ENCODE measurements at places on chromosomes 7 and 10.

GRCh38 chr7:75872073-75872782 lies 6.6 kb upstream of the RHBDD2 start:
- DNase-seq = no peak

- no peak for DNase-seq
These were observed 78.5 kb downstream of the ETV1 start for GRCh38 chr7:13910805-13911551.

- no peak for DNase-seq
These were observed 314.1 kb downstream of the SNX13 start for GRCh38 chr7:17626235-17626634.

DNA sequence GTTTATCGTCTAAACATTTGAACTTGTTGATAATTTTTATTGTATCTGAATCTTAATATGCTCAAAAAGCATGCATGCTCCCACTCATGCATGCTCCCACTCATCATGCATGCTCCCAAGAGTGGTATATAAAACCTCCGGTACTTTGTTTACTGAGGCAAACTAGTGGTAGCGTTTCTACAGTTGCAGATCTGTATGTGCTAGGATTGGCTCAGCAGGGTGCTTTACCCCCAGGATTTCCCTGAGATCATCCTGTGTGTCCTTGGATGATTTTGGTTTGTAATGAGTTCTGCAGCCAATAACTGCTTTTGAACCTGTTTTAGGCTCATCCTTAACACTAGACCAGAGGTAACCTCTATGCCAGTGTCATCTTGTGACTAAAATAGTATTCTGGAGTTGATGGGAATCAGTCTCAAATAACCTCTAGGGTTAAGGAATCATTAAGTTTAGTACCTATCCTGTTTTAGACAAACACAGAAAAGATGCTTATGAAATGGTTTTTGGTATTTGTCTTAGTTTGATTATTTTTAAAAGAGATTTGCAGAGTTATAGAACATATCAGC lies 40.4 kb downstream of the PHTF2 start:
- DNase-seq = no peak

DNA sequence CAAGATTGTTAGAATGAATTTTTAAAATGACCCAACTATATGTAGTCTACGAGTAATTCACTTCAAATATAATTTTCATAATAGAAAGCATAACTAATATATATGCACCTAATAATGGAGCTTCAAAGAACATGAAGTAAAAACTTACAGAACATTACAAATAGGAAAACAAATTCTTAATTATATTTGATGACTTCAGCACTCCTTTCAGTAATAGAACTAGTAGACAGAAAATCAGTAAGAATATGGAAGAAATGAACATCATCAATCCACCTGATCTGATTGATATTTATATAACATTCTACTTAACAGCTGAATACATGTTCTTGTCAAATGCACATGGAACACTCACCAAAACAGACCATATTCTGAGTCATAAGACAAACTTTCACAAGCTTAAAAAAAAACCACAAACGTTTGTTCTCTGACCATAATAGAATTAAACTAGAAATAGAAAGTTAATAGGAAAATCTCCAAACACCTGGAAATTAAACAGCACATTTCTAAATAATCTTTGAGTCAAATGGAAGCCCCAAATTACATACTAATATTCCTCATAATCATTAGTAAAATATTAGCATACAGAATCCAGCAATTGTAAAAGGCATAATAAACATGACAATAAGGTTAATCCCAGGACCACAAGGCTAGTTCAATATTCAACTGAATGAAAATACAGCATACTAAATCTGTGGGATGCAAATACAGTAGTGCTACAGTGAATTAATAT lies 48.0 kb downstream of the BRAF start:
- DNase-seq = no peak

DNA sequence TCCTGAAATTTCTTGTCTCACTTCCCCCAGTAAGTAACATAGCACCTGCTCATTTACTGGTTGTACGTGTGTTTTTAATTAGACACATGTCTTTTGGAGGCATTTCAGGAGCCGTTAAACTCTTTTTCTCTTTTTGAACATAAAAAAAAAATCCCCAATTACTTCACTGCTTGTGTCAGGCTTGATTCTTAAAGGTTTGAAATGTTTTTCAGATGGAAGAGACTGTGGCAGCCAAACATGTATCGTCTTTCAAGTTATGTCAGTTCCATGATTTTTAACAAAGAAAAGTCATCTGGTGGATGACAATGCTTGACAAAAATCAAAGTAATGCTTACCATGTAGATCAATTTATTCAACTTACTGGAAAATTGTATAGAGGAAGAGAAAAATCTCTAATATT lies 585.8 kb downstream of the GATA3 start:
- DNase-seq = no peak

GRCh38 chr7:120609136-120609753 lies 248.7 kb downstream of the TSPAN12 start:
- DNase-seq = no peak

GRCh38 chr7:37352974-37353948 lies 95.4 kb downstream of the ELMO1 start:
- peak; percentile 42 for DNase-seq

GRCh38 chr7:76196786-76197185 lies 4.9 kb upstream of the SRRM3 start:
- DNase-seq = no peak

DNA sequence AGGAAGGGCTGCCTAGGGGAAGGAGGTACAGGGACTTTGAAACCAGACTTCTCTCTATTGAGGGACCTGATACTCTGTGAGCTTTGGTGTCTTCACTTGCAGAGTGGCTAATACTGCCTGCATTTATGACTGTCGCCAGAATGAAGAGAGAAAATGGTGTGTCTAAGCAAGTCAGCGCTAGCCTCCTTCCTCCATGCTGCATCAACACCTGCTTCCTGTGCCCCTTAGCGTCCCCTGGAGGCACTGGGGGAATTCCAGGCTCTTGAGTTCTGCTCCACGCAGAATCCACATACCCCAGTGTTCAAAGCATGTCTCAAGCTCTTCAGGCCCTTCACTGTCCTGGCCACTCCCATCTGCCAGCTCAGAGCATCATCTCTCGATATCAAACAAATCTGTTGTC lies 140.5 kb downstream of the PKD1L1 start:
- DNase-seq = peak; percentile 41

- DNase-seq = peak; percentile 42
These were observed 20.6 kb downstream of the HYAL4 start for GRCh38 chr7:123865517-123866117.

DNA sequence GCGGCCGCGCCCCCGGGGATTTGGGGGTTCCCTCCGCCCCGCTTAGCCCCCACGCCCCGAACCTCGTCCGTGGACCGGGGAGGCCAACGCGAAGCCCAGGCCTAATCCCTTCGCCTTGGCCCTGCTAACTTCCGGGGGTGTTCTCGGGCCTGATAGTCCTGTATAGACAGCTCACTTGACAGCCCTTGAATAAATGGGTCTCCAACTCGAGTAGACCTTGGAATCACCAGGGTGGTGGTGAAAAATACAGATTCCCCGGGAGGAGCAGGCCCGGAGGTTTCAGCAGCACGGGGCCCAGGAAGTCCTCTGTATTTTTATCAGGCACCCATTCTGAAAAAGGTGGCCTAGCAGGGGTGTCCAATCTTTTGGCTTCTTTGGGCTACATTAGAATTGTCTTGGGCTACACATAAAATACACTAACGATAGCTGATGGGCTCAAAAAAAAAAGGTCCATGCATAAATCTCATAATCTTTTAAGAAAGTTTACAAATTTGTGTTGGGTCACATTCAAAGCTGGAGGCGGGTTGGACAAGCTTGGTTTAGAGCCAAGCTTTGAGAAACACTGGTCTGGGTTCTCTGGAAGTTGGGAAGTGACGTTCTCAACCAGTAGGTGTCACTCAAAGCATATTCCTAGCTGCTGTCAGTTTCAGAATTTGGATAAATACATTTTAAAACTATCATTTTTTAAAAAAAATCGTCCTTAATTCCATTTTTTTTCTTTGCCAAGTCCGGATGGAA lies 221.7 kb downstream of the PHTF2 start:
- DNase-seq = peak; percentile 31

Data from WTC11 (cell line).